ENCODE measurements at places on chromosomes 7 and 10.

DNA sequence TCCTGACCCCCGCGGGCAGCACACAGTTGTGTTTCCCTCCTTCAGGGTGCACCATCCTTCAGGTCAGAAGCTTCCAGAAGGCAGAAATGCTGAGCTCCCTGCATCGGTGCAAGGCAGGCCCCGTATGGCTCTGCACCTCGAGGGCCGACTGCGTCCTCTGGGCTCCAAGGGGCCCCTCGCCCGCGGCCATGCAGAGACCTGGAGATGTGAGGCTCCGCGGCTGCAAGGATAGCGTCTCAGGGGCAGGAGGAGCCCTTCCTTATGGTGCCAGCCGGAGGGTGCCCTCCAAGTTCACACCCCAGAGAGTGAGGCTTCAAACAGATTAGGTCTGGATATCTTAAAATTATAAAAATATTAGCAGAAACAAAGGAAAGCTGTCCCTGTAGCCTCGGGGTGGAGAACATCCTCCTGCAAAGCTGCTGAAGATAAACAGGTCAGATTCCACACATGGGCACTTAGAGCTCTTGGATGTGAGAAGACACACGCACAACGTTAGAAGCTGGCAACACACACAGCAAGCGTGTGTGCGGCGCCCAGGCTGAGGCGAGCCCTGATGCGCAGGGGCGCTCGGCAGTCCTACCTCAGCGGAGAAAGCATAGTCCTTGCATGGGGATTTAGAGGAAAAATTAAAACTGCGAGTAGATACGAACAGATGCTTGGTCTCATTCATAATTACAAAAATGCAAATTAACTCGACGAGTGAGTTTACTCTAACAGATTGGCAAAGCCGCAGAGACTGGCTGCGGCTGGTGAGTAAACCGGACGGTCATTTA is 20.4 kb downstream of the KNDC1 start:
- DNase-seq, result no peak

- peak; percentile 46 for DNase-seq
Observed at GRCh38 chr10:58064714-58065528, 202.8 kb downstream of the IPMK start.

GRCh38 chr7:101903515-101903868 is 86.1 kb downstream of the CUX1 start:
- DNase-seq, result no peak

DNA sequence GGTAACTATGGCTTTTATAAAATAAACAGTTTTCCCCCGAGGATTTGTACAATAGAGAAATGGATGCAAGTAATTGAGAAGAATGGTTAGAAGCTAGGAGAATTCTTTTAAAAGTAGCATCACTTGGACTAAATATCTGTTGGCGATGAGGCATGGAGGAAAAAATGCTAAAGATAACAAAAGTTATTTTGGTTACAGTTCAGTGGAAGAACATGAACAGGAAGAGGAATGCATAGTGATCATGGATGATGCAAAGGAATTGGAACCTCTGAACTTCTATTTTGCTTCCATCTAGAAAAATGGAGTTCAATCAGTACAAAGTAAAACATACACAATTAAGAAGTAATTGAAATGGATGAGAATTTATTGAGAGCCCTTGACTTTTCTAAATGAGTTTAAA is 32.9 kb downstream of the ENTPD1 start:
- no peak for DNase-seq

GRCh38 chr10:33676606-33677339 is 342.3 kb upstream of the NRP1 start:
- no peak for DNase-seq

- DNase-seq, result no peak
Observed at GRCh38 chr7:98700533-98700932, 83.4 kb downstream of the NPTX2 start.

DNA sequence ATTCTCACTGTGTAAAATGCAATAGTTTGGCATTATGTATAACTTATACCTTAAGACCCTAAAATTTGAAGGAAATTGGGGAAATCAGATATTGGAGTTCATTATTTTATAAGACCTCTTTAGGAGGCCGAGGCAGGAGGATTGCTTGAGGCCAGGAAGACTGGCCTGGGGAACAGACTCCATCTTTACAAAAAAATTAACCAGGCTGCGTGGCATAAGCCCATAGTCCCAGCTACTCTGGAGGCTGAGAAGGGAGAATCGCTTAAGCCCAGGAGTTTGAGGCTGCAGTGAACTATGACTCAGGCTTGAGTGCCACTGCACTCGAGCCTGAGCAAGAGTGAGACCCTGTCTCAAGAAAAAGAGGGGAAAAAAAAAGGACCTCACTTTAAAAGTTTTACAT is 14.0 kb upstream of the PBLD start:
- no peak for DNase-seq

DNA sequence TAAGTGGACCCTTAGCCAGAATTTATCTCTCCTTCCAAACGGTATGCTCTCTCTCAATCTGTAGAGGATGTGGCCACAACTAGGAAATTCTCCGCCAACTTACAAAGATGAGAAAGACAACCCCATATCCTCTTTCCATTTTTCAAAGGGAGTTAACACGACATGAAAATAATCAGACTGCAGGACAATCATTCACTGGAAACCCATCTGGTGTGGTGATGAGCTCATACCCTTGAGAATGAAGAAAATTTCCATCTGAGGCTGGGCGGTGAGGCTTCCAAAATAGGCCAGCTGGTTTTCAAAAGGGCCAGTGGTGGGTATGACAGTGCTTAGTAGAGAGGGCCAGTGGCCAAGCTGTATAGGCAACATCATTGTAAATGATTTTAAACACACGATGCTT is 369.6 kb downstream of the FRMD4A start:
- no peak for DNase-seq

DNA sequence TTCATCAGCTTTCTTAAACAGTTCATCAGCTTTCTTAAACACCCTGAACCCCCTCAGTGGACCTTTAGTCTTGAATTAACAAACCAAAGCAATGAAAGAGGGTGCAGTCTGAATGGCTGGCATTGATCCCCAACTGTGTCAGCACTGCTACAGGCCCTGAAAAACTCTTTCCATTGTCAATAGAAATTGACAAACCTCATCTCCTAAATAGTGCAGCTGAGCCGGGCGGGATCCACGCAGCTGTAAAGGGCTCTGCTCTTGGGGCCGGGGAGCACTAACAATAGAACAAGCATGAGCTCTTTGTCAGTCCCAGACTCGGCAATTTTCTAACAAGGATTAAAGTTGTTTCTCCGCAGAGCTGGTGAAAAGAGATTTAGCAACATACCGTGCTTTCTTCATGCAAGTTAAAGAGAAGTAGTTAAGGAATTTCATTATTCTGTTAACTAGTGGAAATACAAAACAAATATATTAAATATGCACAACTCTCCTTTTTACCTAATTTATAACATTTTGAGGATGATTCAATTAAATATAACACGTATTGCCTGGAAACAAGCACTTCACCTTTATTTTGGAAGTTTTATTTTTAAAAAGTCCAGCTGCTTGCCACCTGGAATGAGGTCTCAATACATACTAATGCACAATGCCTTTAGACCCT is 24.7 kb upstream of the FEZF1 start:
- no peak for DNase-seq

DNA sequence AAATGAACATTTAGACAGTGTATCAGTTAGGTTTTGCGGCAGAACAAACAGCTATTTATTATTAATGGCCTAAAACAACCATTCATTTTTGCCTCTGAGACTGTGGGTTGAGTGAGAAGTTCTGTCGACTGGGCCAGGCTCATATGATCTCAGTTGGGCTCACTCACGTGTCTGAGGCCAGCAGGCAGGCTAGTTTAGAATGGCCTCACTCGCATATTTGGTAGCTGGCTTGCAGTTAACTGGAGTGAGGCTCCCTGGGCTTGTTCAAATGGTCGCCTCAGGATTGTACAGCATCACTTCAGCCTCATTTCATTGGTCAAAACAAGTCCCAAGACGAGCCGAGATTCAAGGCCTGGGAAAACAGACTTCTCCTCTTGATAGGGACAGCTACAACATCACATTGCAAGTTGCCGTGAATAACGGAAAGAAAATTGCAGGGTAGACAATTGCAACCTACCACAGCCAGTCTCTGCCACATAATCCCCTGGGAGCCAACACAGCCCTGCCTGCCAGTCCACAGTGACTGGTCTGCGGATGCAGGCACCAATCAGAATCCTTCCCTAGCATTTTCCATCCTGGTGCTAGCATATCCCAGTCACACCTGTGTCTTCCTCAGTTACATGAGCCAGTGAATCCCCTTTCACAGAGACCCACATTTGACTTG is 23.1 kb upstream of the PPIF start:
- no peak for DNase-seq

- no peak for DNase-seq
Observed at GRCh38 chr10:5547681-5547930, 22.8 kb downstream of the CALML3 start.

GRCh38 chr10:121927318-121927840 is 452 bp downstream of the ATE1 start:
- no peak for DNase-seq

GRCh38 chr7:44748045-44748947 is at the start of gene ZMIZ2:
Gene ZMIZ2, plus strand, starts transcription at chr7:44748847. Its CDS starts 7,403 bp downstream, at chr7:44756250.
- peak; percentile 95 for DNase-seq

DNA sequence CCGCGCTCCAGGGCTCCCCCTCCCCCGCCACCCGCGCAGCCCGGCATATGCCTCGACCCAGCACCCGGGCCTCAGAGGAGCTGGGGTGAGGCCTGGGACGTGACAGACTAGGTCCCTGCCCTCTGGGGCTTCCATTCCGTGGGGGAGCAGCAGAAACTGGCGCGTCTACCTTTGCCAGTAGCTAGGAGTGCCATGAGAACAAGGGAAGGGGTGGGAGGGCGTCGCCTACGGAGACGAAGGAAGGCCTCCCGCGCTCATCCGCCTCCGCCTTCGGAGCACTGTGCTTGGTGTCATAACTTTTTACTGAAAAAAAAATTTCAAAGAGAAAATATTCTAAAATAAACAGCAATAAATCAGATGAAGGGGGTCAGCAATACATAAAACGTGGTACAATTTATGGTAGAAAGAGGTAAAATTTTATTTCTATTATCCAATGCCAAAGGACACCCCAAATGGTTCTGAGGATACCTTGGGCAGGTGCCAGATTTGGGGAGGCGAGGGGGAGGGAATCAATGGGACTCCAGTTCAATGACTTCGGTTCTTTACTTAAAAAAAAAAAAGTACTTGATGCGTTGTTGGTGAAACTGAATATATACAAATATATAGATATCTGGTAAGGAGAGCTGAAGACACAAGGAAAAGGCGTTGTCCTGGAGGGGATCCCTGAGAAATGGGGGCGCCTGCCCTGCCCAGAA is 35.1 kb upstream of the GRID1 start:
- no peak for DNase-seq

DNA sequence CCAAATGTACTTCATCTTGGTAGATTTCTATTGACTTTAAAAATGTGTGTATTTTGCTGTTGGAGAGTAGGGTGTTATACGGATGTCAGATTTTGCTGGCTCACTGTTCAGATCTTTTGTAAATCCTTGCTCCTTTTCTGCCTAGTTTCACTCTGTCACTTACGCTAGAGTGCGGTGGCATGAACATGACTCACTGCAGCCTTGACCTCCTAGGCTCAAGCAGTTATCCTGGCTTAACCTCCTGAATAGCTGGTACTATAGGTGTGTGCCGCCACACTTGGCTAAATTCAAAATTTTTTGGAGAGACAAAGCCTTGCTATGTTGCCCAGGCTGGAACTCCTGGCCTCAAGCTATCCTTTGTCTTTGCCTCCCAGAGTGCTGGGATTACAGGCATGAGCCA is 29.4 kb downstream of the BMS1 start:
- no peak for DNase-seq

- no peak for DNase-seq
Observed at GRCh38 chr7:21134631-21135030, 293.3 kb upstream of the SP4 start.

DNA sequence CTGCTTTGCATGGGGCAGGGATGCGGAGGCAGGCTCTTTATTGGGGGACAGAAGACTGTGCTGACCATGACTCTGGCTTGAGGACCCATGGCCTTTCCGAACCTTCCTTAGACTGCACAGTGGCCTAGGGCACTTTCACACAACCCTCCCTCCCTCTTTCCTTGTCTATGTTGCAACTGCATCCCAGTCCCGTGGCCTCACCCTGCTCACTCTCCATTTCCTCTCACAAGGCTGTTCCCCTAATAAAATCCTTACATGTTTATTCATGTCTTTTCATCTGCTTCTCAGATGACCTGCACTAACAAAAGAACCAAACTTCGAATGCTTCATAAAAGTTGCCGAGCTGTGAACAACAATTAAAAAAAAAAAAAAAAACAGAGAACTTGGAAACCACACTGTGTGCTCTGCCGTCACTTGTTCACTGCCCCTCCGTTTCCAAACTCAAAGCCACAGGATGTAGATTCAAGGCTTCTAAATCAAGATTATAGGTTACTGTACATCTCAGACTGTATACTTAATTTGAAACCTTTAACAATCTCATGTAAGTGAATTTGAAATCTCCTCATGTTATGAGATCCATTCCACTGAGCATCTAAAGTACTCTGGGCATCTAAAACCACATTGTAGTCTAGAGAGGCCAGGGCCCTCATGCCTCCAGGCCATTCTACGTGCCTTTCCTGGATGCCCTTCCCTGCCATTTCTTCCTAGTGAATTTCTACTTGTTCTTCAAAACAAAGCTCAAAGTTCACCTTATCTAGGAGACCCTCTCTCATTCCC is 265.9 kb downstream of the SNX13 start:
- no peak for DNase-seq

- DNase-seq, result no peak
Observed at GRCh38 chr10:118057361-118057760, 10.6 kb upstream of the RAB11FIP2 start.

- DNase-seq, result no peak
Observed at GRCh38 chr7:116726149-116726548, 54.2 kb downstream of the MET start.

DNA sequence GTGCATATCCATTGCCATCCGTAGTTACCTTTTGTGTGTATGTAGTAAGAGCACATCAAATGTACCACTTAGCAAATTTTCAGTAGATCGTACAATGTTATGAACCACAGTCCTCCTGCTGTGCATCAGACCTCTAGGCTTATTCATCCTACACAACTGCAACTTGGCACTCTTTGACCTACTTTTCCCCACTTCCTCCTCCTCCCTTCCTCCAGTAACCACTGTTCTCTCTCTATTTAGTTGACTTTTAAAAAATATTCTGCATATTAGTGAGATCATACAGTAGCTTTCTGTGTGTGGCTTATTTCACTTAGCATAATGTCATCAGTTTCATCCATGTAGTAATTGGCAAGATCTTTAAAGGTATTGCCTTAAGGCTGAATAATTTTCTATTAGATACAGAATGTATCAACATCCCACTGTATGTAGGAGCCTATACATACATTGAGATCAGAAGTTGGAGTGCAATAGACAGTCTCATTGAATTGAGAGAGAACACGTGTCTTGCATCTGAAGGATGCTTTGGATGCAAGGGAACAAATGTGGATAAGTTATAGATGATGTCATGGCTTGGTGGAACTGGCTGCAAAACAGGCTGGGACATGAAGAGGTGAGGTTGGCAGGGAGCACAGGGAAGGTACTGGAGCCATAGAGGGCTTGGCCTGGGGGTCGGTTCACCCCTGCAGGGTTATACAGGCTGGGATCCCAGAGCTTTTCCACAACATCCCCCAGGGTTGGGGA is 83.0 kb upstream of the FAM180A start:
- DNase-seq, result no peak

- no peak for DNase-seq
Observed at GRCh38 chr7:25117226-25118047, 7.6 kb downstream of the CYCS start.
